ENCODE measurements at places on chromosomes 13 and 19. TPM values are rescaled to one million over a fixed set of nuclear protein-coding genes. Genes with fewer than 3 reads are reported as not detected.

Gene PDX1
- not detected for total RNA-seq

Gene ATP4B
- not detected for total RNA-seq

Gene ZNF611
- 27.4 TPM for total RNA-seq

Gene TMEM59L
- total RNA-seq, result 0.40 TPM

Gene KCNK6
- 8.4 TPM for total RNA-seq

Gene NAPSA
- total RNA-seq, result 15.2 TPM

Gene DIAPH3
- 19.1 TPM for total RNA-seq

Gene RNF225
- total RNA-seq, result not detected

Gene FXYD1
- total RNA-seq, result not detected

Gene NFIX
- 10.1 TPM for total RNA-seq

Gene ACP7
- not detected for total RNA-seq

Gene DNAJB1
- 58.9 TPM for total RNA-seq

Gene ZNF556
- 1.0 TPM for total RNA-seq

Gene CEBPG
- total RNA-seq, result 28.4 TPM
